ENCODE measurements at places on chromosomes 7 and 10. TPM values are rescaled to one million over a fixed set of nuclear protein-coding genes. Genes with fewer than 3 reads are reported as not detected.

- DNase-seq = no peak
Measured at GRCh38 chr7:98997846-98998245, 119.5 kb downstream of the TRRAP start.

GRCh38 chr10:130044067-130045061, 66.3 kb downstream of the C10orf143 start:
- no peak for DNase-seq

Gene CTAGE8
- total RNA-seq = not detected

GRCh38 chr7:90210981-90211380, 559 bp upstream of the STEAP2 start:
- no peak for DNase-seq

GRCh38 chr10:32923849-32924248, 34.2 kb downstream of the ITGB1 start:
- DNase-seq = no peak

Gene NCF1
- not detected for total RNA-seq

Gene POU6F2
- 0.08 TPM for total RNA-seq

Gene PNLIPRP3
- 13.6 TPM for total RNA-seq

DNA sequence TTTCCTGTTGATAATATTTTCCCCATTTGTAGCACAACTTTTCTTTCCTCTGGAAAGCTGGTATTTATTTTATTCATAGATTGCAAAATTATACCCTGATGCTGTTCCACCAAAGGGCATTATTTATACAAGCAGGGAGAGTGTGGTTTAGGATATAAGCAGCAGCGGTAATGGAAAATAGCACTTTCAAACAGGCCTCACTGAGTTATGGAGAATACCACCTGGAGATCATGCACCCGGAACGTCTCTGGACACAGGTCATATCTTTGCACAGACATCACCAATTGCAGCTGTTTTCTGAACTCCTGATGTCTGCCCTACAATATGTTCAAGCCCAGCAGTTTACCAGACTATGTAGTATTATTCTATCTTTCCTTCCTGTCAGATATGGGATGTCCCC, 2.0 kb upstream of the CALD1 start:
- DNase-seq = no peak

DNA sequence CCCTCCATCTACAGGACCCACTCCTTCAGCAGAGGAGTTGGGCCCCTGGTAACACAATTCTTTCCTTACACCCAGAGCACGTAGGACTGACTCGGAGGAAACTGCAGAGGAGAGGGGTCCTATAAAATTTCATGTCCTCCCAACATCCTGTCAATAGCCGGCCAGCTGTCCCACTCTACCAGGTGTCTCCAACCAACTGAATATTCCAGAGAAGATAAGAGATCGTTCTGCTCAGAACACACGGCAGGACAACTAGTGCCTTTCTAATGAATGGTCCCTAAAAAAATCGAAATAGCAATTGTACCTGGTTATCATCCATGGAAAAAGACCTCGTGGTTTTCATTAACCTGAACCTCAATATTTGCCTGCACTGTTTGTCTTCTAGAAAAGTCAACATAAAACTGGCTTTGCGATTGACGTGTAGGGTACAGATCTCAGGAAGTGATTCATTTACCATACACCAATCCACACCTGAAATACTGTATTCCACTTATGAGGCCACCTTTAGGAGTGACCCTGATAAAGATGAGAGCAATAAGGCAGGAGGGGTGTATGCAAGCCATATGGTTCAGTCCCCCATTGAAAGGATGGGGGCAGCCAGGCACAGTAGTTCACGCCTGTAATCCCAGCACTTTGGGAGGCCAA, 111.7 kb downstream of the PARP12 start:
- DNase-seq = no peak

Gene TUBB8
- total RNA-seq = not detected

DNA sequence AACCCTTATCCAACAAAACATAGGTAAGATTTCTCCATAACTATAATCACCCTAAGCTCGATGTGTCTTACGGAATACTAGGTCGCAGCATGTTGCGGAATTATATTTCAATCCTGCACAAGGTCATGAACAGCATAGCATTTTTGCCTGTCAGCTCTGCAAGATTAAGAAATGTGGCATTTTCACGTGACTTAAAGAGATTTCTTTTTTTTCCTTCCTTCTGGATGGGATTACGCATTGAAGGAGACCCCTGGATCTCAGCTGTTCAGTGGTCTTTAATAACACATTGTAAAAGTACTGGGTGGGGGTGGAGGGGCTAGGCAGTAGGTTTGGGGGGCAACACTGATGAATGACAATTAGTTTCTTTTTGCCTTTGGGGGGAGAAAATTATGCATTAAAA, 106.7 kb downstream of the CUBN start:
- DNase-seq = no peak

DNA sequence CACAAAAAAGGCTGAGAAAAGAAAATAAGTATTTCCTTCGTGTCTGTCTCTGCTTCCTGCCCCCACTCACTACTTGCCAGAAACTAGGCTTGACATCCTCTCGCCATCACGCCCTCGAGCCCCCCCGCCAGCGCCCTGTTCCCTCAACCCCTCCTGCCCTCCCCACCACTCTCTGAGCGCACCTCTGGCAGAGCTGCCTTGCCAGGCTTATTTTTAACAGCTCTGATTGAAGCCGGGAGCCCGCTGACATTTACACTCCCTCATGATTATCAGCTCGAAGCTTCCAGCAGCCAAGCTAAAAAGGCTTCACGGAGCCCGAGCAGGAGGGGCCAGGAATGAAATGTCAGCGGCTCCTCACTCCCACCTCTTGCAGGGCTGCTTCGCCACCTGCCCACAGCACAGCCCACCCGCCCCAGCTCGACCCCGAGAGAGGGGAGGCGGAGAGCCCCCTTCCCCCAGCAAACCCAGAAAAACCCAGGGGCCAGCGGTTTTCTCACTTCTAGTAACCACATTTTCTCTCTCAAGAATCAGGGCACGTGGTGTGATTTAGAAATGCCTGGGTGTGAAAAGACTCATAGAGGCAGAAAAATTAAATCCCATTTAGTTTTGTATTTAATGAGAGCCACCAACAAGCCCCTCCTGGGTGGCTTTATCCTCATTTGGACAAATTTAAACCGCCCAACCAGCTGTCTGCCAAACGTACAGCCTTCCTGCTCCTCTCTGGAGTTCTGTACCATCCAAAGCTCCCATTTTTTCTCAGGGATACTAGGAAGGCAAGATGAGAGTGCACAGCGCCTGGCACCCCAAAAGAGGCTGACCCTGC, 89.3 kb downstream of the SLIT1 start:
- no peak for DNase-seq

DNA sequence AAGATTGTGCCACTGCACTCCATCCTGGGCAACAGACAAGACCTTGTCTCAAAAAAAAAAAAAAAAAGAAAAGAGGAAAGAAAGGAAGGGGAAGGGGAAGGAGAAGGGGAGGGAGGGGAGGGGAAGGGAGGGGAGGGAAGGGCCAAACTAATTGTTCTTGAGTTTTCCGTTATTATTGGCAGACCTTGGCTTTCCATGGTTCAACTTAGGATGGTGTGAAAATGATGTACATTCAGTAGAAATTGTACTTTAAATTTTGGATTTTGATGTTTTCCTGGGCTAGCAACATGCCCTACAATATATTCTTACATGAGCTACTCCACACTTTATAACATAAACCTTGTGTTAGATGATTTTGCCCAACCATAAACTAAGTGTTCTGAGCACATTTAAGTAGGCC, 1.2 kb upstream of the TMEM72 start:
- DNase-seq = no peak

Gene POM121L12
- not detected for total RNA-seq

GRCh38 chr7:46545790-46546189, 624.7 kb upstream of the IGFBP3 start:
- DNase-seq = no peak

GRCh38 chr7:44638611-44639557, 32.5 kb downstream of the OGDH start:
- peak; percentile 47 for DNase-seq

DNA sequence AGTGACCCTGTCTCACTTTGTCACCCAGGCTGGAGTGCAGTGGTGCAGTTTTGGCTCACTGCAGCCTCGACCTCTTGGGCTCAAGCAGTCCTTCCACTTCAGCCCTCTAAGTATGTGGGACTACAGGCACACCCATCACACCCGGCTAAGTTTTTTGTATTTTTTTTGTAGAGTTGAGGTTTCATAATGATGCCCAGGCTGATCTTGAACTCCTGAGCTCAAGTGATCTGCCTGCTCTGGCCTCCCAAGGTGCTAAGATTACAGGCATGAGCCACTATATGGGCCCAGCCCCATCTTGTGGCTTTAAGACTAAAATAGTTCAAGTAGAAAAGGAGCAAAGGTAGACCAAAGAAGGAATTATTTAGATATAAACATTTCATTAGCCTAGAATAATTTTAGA, 65.5 kb downstream of the MLLT10 start:
- DNase-seq = no peak

Gene INSYN2A
- not detected for total RNA-seq

DNA sequence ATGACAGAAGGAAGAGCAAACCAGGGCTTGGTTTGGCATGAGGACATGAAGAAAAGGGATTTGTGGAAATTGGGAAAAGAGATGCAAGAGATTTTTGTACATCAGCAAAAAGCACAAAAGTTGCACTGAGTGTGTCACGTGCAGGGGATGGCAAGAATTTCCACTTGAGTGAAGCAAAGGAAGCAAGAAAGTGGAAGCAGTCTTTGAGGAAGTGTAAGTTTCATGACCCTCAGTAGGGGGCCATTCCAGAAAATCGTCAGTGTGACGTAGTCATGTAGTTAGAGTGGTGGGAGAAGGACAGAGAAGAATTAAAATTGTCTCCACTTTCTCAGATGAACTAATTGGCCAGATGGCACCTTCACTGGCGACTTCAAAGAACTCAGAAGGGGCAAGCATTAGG, 123.3 kb upstream of the FZD1 start:
- DNase-seq = no peak

GRCh38 chr7:51481421-51481820, 164.8 kb upstream of the COBL start:
- DNase-seq = no peak

GRCh38 chr7:80827239-80827633, 91.6 kb downstream of the SEMA3C start:
- DNase-seq = no peak

DNA sequence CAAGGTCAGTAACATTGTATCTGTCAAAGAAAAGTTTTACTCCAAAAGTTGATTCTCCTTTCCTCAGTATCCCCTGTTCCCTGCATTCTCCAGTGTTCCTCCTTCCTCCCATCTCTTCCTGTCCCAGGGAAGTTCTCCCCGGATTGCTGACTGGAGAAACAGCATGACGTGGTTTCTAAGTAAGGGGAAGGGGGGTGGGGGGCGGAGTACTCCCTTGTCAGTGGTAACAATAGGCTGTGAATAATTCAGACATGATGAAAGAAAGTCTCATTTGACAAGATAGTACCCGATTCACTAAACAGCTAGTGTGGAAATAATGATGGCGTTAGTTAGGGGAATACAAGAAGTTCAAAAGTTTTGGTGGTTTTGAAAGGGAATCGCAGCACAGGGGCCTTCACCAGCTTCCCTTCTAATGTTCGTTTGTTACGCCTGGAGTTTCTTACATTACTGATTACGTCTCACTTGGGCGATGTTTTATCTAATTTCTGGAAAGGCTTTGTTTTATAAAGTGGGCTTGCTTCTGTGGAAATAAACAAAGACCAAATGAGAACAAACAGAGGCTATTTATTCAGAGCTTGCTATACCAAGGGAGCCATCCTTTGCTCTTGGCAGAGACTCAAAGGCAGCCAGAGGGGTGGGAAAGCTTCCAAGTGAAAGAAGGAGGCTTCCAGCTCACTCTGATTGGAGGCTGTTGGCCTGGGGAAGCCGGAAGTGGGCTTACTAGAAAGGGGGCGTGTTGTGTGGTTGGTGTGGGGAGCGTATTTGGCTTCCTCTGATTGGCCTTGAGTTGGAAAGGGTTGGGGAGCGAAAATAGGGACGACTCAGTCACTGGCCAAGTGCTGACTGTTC, 453.7 kb downstream of the SDK1 start:
- DNase-seq = peak; percentile 62

Gene CPN1
- total RNA-seq = 69.4 TPM

- no peak for DNase-seq
Measured at GRCh38 chr7:127789031-127789430, 137.0 kb downstream of the SND1 start.

Gene OR2A5
- under 0.01 TPM for total RNA-seq

Gene RET
- total RNA-seq = 0.24 TPM
